Heart left ventricle (tissue), 16 donors: ENCODE measurements at places on chromosomes 3 and 15.

- no peak for DNase-seq
Observed at GRCh38 chr3:159229116-159229680, 427.3 kb downstream of the MFSD1 start.

- DNase-seq = peak; percentile 46
Observed at GRCh38 chr3:109023656-109024254, 70.1 kb upstream of the GUCA1C start.

DNA sequence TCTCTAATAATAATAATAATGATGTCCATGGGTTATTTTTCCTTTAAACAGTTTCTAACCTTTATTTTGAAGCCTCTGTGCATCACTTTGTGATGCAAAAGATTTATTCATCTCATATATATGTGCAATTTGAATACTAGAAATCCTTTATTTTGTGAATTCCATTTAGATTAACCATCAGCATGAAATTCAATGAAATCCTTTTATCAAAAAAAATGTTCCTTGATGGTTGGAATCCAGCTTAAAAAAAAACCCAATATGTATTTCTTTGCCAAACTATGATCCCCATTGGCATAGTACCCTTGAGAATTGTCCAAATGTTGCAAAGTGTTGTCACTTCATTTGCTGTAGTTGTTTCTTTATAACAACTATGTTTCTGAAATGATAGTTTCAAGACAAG is 7.4 kb downstream of the TBC1D23 start:
- DNase-seq = no peak

DNA sequence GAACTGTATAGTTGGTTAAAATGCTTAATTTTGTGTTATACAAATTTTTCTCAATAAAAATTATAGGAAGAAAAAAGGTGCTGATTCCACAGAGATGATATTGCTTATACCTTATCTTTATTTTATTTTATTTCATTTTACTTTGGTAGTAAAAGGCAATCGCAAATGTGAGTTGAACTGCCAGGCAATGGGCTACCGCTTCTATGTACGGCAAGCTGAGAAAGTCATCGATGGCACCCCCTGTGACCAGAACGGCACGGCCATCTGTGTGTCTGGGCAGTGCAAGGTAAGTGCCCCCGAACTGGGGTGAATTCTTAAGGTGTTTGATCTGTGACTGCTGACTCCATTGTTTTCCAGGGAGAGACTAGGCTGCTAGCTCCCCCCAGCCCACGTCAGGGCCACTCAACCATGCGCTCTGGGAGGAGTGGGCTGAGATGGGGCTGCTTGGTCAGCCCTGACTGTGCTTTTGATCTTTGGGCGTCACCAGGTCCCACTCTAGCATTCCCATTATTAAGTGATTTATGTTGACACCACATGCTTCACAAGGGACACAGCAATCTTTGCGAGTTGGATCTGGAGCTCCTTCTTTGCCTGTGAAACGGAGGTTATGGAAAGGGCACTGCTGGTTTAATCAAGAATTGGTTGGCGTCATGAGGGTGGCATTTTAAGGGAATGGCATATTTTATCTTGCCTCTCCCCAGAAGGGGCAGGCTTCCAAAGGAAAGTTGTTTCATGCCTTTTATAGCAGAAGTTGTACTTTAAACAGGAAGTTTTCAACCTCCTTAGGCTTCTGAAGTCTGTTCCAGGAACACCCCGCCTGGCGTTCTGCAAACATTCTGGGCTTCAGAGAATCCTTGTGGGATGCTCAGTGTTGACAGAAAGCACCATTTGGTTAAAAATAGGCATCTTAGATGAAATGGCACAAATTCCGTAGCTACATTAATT is 296.5 kb downstream of the THSD4 start:
- no peak for DNase-seq
